Islet precursor cell (in vitro differentiated cells): ENCODE measurements at places on chromosomes 2 and 18.

- DNase-seq, result no peak
Measured at GRCh38 chr2:200943527-200944105, 19.8 kb downstream of the ORC2 start.

GRCh38 chr18:10526561-10526949, 728 bp downstream of the NAPG start:
- no peak for DNase-seq

DNA sequence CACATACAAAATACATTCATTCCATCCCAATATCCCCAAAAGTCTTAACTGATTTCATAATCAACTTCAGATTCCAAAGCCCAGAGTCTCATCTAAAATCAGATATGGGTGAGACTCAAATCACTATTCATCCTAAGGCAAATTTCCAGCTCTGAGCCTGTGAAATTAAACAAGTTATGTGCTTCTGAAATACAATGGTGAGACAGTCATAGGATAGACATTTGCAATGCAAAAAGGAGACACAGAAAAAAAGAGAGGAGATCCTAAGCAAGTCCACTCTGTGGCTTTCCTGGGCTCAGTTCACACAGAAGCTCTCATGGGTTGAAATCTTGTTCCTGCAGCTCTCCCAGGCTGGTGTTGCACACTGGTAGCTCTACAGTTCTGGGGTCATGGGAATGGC, 18.3 kb downstream of the ZNF892 start:
- no peak for DNase-seq

- DNase-seq, result no peak
Measured at GRCh38 chr2:126934809-126935208, 36.1 kb downstream of the TEX51 start.

DNA sequence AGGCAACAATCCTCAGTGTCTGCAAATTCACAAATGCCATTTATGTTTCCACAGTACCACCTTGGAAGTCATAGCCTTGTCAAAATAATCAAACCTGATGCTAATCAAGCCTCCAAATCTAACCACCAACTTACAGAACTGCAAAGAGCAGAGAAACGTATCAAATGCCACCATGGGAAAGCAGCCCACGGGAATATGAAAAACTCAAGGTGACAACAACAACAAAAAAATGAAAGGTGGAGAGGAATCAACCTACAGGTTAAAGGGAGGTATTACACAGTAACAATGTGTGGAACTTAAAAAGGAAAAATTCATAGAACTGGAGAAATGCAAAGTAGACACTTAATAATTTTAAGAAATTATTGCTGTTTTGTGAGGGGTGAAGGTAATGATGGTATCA, 46.7 kb downstream of the CD226 start:
- no peak for DNase-seq

DNA sequence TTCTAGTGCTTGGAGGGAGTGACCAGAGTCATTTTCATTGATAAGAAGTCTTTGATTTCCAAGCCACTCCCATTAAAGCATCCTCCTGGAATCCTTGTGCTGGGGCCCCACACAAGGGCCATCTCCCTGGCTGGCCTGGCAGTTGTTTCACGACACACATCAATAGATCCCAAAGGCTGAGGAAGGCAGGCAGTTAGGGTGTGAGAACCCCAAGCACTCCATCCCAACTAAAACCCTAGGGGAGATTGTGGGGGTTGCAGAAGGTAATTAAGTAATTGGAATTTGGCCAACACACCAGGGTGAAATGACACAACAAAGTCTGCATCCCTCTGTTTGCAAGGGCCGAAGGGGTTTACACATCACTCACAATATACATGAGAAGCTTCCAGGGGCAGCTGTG, 578.1 kb upstream of the SYT4 start:
- peak; percentile 48 for DNase-seq

DNA sequence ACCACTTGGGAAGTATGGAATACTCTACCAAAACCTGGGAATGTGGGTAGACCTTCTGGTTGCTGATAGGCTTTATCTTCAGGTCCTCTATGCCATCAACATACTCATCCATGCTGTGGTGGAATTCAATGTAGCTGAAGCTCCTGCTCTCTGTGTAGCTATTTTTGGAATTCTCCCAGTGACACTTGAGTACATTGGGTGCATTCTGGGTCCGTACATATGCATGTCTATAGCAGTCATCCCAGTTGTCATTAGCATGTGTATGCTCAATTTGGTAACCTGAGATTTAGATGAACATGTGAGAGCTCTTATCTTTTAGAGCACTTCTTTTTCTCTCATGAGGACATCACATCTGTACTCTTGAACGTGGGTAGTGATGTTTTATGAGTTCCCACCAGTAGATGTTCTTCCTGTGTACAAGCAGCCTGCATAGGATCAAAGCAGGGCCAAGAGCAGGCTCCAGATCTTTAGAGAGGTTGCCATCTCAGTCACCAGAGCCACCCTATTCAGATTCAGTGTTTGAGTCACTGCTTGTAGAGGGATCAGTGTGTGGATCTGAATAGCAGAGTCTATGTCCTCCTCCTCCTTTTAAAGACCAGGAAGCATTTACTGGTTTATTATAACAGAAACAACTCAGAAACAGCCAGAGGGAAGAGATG, 65.9 kb downstream of the MGAT5 start:
- DNase-seq, result no peak

DNA sequence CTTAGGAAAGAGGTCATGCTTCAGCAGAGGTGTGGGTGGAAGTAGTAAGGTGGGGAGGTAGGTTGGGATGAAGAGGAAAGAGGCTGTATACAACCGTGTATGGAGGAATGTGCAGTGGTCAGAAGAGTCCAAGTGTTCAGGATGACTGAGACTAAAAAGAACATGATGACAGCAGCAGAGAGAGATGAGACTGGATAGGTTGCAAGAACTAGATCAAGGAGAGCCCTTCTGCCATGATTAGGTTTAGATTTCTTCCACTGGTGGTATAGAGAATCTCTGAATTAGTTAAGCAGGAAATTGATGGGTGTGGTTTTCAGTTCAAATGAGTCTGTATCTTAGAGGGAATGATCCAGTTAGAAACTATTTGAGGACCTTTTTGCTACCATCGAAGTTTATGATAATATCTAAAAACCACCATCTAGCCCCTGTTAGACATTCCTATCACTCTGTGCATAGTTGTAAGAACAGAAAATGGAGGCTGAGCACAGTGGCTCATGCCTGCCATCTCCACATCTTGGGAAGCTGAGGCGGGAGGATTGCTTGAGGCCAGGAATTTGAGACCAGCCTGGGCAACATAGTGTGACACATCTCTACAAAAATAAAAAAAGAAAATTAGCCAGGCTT, 221.0 kb downstream of the LTBP1 start:
- DNase-seq, result no peak
